ENCODE measurements at places on chromosomes 1 and 21.

DNA sequence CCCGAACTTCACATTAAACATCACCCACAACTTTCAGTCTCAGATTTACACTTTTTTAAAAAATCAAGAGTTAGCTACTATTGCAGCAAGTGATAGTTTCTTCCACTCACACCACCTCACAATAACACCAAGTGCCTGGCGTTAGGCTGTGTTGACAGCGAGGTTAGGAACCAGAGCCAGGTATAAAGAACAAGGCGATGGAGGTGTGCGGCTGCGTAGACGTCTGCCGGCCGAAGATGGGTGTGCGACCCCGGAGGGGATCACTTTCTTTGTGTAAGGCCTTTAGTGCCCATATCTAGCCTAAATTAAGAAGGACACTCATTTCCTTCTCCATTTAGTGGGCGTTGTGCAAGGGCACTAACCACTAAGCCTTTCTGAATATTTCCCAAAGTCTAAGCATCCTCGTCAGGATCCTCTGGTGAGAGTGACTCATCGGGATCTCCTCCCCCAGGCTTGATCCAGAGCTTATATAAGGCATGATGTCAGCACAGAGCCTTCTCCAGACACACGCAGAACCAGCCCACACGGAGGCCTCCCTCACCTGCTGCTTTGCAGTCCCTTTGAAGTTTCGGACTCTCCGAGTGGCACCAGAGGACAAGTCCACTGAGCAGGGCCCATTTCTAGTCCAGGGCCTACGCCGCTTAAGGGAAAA, 11.8 kb downstream of the NHLH2 start:
- no peak for DNase-seq

DNA sequence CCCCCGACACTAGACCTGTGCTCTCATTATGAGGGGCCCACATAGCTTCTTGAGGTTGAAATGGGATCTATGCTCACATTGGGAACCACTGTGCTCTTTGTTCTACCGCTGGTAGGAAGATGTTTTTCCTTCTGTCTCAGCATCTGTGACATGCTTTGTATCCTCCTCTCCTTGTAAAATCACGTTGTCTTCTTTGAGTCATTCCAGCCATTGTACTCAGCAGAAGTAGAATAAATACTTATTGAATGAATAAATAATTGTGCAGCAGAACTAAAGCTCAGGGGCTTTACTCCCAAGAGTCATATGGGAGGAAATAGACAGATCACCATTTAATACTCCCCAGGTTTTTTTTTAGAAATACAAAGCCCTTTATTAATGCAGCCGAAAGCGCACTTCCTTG, 66.3 kb upstream of the EDEM3 start:
- DNase-seq = no peak

GRCh38 chr1:211808475-211808874, 22.1 kb downstream of the LPGAT1 start:
- no peak for DNase-seq

- no peak for DNase-seq
These were observed 210.1 kb upstream of the PTGFR start for GRCh38 chr1:78280626-78281025.

- no peak for DNase-seq
These were observed 30.9 kb downstream of the PDE9A start for GRCh38 chr21:42684109-42684916.

DNA sequence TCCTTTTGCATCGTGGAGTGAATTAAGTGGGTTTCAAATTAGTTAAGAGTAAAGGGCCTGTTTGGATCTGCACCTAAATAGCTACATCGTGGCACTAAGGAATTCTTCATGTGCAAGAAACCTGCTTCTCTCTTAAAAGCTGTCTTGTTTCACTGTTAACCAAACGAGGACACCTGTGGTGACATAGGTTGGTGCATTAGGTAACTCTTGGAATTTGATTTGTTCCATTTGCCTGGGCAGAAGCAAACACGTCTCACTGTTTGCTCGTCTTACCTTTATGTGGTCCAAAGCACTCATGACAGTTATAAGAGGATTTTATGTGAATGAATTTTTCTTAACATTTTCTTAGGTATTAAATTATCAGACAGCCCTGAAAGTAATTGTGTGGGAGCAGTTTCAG, 60.9 kb downstream of the PRDM2 start:
- DNase-seq = no peak

- no peak for DNase-seq
These were observed 161.2 kb downstream of the NPHP4 start for GRCh38 chr1:5830771-5831599.

GRCh38 chr1:30744060-30744756, 13.4 kb downstream of the LAPTM5 start:
- DNase-seq = peak; percentile 42

GRCh38 chr1:209756615-209757445, 977 bp downstream of the TRAF3IP3 start:
- DNase-seq = peak; percentile 25

DNA sequence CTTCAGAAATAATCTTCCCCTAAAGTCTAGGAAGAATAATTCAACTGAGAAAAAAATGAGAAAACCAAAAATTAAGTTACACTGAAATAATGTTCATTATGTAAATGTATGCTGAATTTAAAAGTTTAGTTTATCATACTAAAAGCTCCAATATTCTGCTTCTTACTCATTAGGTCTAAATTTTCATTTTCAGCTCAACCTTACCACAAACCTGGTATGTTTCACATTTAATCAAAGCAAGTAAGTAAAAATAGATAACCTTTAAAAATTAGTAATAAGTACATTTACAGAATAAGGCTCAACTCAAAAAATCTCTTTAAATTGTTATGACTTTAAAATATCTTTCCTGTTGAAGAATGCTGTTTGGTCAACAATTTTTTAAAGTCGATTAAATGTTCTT, 15.0 kb downstream of the BTG3 start:
- DNase-seq = no peak

- DNase-seq = no peak
These were observed 208.2 kb upstream of the TMEM51 start for GRCh38 chr1:14945132-14946010.

- DNase-seq = no peak
These were observed 38.2 kb downstream of the POU2F1 start for GRCh38 chr1:167258858-167259257.

DNA sequence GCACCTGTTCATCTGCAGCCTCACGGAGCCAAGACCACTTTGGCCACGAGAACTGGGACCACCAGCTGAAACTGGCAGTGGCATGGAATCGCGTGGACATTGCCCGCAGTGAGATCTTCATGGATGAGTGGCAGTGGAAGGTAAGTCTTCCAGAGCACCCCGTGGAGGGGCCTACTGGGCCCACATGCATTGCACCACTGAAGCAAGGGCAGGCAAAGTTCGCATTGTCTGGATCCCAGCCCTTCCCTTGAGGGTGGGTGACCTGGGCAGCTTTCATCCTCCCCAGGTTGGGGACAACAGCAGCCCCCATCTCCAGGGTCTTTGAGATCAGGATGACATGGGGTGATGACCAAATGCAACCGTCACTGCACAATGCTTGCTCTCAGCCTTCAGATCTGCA, 37.5 kb downstream of the TRPM2 start:
- no peak for DNase-seq

GRCh38 chr1:210315529-210315928, 13.2 kb upstream of the HHAT start:
- DNase-seq = no peak

DNA sequence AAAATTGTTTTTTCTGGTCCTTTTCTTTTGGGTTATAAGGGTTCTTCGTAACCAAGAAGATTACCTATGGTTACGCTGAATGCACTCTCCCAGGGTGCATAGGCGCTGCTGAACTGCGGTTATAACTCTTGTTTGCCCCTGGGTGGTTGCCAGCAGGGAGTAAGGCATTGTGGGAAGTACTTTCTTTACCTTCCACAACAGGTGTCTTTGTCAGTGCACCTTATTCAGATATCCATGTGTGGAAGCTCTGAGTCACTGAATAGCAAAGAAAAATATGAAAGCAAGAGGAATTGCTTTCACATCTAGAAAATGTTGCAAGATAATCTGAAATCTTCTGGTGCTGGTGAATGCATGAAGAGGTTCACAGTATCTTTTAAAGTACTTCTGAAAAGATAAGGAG, 124.4 kb upstream of the CACYBP start:
- DNase-seq = no peak

DNA sequence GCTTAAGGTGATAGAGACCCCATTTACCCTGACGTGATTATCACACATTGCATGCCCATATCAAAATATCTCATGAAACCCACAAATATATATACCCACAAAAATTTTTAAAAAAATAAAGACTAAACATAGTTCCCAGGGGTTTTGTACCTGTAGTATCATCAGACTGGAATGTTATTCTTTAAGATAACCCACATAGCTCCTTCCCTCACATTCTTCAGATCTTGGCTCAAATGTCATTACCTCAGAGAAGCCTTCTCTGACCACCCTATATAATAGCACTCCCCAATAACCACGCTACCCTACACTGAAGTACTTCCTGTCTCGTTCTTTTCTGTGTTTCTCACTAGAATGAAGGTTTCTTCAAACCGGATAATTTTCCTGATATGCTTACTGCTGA, 138.3 kb upstream of the SNX7 start:
- DNase-seq = no peak

DNA sequence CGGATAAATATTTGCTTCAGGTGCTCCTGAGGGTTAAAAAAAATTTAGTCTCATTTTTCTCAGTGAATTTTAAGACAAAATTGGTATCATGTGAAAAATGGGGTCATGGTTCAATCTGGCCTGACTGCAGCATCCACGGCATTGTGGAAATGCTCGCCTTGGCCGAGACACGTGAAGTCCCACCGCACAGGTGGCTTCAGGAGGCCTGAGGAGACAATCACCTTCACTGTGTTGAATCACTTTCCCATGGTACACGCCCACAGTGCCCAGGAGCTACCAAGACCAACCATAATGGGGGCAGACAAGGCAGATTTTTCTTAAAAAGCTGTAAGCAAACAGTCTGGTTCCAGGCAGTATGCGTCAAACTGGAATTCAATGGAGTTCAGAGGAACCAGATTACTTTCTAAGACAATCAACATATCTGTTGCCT, 11.0 kb upstream of the CPLANE2 start:
- DNase-seq = no peak

GRCh38 chr1:185535621-185536020, 198.6 kb upstream of the HMCN1 start:
- no peak for DNase-seq

DNA sequence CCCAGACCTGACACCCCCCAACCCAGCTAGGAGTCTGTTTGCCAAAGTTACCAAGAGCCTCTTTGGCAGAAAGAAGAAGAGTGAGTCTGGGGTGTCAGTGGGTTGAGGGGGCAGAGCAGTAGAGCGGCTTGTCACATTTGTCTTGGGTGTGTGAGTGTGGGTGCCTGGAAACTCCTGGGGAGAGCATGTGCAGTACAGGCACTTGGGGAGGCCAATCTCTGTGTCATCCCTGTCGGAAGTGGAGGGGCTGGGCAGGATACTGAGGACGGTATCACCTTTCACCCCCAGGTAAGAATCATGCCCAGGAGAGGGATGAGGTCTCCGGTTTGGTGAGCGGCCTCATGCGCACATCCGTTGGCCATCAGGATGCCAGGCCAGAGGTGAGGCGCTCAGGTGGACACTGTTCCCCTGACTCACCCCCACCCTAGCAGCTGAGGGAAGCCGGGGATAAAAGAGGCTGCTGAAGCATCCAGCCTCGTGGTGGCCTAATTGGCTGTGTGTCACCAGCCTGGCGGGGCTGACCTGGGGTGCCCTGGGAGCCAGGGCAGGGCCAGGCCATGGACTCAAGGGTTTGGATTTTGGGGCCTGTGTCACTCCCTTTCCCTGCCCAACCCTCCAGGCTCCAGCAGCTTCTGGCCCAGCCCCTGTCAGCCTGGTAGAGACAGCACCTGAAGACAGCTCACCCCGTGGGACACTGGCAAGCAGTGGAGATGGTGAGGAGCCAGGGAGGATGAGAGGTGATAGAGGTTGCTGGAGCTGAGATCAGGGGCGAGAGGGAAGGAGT, 3.3 kb downstream of the PLK3 start:
- no peak for DNase-seq

GRCh38 chr1:26557008-26557407, 27.4 kb downstream of the RPS6KA1 start:
- no peak for DNase-seq

DNA sequence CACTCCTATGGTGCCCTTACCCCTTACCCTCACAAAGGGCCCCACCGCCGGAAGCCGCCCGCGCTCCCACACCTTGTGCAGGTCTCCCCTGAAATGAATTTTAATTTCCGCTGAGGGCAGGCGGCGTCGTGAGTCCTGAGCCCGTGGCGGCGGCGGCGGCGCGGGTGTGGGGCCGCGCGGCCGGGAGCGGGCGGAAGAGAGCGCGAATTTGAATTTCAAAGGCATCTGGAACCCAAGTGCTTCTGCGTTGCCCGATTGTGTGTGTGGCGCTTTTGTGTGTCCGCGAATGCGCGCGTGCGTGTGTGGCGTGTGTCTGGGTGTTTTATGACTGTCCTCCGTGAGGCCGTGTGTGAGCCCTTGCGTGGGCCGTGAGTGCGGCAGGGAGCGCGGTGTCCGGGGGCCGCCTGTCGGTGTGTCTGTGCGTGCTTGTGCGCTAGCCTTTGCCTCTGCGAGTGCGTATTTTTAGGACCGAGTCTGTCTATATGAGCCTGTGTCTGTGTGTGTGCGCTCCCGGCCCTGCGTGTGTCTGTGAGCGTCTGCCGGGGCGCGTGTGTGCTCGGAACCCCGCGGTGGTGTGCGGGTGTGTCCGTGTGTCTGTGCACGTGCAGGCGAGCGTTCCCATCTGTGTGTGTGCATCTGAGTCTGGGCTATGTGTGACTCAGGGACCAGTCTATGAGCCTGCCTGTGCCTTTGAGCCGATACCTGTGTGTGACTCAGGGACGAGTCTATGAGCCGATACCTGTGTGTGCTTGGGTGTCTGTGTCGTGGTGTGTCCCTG, 7.9 kb upstream of the ADGRB2 start:
- peak; percentile 26 for DNase-seq

- DNase-seq = no peak
These were observed 125.1 kb downstream of the CRB1 start for GRCh38 chr1:197393105-197393504.

GRCh38 chr1:190172651-190173430, 304.8 kb downstream of the BRINP3 start:
- DNase-seq = no peak

DNA sequence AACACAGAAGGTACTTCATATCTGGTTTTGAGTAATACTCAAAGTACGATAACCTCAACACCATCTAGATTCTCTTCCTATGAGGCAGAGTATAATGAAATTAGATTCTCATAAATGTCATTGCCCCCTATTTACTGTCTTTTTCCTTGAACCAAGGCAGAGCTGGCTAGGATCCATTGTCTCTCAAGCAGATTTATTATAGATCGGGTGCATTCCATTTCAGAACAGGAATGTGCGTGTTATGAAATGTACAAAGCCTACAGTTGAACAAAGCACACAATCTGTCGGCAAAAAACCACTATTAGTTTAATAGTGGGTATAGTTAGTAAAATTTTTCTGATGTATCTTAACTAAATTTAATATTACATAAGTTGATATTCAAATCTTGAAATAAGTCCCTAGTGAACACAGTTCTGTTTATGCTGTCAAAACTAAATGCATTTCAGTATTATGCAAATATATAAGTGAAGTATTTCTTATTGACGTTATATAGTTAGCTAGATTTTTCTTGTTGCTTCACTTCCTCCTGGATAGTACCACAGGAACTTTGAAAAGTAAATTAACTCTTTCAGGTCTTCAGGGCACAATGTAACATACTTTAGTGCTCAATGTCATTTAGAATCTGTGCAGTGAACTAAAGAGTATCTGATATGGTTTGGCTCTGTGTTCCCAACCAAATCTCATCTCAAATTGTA, 92.1 kb downstream of the DDAH1 start:
- DNase-seq = no peak

GRCh38 chr1:66335125-66335524, 198.8 kb upstream of the SGIP1 start:
- DNase-seq = no peak

GRCh38 chr1:151293093-151293492, 11.0 kb downstream of the ZNF687 start:
- DNase-seq = no peak

GRCh38 chr1:203056516-203056915, 29.3 kb downstream of the MYOG start:
- DNase-seq = no peak

All from effector memory CD4-positive, alpha-beta T cell (primary cell).